ENCODE measurements at places on chromosomes 12 and 14.

DNA sequence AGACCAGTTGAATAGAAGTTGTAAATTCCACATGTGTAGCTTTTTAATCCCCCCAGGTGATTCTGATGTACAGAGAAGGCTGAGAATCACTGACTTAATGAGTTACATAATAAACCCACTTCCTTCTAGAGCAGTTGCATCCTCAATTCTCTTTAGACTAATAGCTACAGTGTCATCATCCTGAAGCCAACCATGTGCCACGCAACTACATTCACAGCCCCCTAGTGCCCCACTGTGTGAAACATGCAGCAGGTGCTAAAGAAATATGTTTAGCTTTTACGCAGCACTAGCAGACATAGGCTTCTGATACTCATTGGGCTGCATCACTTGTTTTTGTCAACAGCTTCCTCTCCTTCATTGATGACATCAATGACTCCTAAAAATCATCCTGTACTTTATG lies 1168.3 kb downstream of the BCL11B start:
- no peak for DNase-seq

DNA sequence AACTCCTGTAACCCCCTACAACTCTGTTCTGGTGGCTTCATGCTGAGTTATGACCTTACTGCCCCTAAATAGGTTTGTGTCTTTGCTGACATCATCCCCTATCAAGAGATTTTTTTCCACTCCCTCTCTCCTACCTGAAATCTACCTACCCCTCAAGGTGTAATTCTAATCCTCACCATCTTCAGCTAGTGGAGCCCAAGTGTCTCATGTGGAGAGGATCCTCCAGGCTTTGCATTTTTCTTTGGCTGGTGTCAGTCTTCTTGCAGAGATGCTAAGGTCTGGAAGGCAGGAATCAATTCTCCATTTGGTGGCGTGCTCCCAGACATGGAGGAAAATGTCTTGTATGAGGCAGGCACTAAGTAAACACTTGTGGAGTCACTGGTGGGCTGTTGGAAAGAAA lies 74.8 kb upstream of the PRMT8 start:
- DNase-seq, result no peak

DNA sequence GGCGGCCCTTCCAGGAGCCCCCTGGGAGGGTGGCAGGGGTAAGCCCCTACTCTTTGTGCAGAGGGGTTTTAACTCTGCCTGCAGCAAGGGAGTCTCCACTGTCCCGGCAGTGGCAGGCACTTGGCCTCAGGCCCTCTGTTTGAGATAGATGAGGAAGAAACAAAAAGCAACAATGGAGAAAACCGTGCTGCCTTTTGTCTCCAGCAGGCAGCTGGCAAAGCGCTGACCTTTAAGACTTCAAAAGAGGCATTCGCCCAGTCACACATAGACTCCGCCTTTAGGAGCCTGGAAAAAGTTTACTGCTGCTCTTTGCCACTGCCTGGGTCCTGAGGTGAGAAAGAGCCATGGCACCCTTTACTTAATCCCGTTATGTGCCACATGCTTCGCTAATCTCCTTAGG lies 158.2 kb upstream of the NTF3 start:
- DNase-seq, result no peak

- no peak for DNase-seq
Measured at GRCh38 chr14:74135426-74135825, 50.7 kb downstream of the LIN52 start.

- no peak for DNase-seq
Measured at GRCh38 chr12:51914034-51914923, 7.0 kb downstream of the ACVRL1 start.

GRCh38 chr12:53674977-53675700 lies 744 bp downstream of the ATP5MC2 start:
- no peak for DNase-seq

DNA sequence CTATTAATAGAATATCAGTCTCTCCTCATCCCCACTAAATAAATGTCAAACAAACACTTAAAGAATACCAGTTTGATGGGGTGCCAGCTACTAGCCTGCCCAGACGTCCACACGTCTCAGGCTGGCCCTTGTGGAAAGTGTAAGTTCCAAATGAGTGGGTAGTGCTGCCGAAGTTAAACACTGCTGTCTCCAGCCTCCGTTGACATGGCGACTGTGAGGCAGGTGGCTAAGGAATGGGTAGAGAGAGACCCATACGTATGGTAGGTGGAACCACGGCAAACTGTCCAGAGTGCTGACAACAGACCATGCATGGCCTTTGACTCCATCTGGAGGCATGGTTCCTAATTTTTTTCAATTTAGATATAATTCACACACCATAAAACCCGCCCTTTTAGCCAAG lies 37.9 kb downstream of the PITPNM2 start:
- no peak for DNase-seq

- DNase-seq, result no peak
Measured at GRCh38 chr14:70822530-70823185, 13.3 kb upstream of the MAP3K9 start.

GRCh38 chr12:123083661-123084571 lies 67.0 kb downstream of the PITPNM2 start:
- no peak for DNase-seq

GRCh38 chr14:95993768-95994592 lies 45.2 kb upstream of the C14orf132 start:
- DNase-seq, result no peak

- no peak for DNase-seq
Measured at GRCh38 chr12:95789126-95790032, 1.2 kb downstream of the NTN4 start.

GRCh38 chr12:116564080-116564479 lies 4.9 kb downstream of the MAP1LC3B2 start:
- DNase-seq, result no peak

DNA sequence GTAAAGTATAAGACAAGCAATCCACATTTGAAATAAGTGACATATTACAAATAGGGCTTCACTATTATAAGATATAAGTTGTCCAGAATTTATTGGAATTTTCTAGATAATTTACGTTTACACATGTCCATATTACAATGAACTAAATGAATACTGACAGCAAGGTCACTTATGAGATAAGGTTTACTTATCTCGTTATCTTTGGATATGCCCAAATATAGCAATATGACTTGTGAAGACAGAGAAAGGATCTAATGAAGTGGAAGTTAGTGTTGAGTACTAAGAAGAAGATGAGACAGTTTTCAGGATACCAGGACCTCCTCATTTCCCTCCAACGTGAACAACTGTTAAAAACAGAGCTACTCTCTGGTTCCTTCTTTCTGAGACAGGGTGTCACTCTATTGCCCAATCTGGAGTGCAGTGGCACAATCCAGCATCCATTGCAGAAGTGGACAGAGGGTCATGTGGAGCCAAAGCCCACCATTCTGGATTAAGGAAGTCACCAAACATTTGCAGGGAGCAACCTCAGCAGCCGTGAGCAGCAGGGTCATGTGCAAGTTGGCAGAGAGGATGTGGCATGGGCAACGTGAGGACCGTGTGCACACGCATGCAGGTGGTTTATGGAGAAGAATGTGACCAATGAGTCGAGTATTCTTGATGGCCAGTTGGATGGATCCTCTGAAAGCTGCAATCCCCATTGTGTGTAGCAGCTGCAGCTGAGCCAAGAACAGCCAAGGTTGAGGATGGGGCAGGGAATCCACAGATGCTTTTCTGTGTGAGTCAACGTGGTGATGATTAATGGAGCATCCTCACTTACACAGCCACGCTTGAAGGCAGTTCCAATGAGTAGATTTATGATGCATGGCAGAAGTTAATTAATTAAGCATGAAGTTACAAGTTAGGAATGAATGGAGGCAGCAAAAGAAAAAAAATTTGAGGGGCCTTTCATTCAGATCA lies 111.0 kb downstream of the BICD1 start:
- DNase-seq, result no peak

DNA sequence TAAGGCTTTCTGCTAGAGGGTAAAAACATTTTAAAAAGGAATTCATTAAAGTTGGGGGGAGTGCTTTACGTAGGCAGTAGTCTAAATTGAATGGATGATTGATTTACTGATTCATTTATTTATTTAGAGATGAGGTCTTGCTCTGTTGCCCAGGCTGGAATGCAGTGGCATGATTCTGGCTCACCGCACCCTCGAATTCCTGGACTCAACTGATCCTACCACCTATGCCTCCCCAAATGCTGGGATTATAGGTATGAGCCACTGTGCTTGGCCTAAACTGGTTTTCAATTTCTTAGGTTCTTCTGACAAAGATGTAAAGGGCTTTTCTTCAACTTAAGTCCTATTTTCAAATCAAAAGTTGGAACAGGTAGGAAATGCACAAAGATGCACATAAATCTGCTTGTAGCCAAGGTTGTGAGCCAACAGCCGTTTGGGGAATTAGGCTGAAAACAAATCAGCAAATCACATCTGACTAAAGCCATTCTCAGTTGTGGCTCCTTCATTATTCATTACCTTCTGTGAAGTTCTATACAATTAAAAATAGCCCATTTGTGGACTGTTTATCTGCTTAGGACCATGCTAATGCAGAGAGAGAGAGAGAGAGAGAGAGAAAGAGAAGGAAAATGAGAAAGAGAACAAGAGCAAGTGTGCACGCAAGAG lies 218.0 kb downstream of the PPM1H start:
- DNase-seq, result no peak

DNA sequence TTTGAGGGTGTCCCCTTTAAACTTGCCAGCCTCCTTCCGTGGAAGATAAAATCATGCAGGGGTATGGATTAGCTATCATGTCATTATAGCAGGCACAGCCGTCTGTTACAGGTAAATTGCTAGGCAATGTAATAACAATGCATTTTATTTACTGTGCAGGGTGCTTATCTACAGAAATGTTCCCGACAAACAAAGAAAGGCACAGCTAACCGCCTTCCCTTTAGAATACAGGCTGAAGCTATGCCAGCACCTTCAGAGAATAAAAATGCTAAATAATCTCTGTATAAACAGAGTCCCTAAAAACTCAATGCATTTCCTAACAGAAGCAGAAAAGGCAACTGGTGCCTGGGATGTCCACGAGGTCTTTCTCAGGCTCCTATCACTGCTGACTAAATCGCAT lies 239.2 kb downstream of the SPTSSA start:
- no peak for DNase-seq

DNA sequence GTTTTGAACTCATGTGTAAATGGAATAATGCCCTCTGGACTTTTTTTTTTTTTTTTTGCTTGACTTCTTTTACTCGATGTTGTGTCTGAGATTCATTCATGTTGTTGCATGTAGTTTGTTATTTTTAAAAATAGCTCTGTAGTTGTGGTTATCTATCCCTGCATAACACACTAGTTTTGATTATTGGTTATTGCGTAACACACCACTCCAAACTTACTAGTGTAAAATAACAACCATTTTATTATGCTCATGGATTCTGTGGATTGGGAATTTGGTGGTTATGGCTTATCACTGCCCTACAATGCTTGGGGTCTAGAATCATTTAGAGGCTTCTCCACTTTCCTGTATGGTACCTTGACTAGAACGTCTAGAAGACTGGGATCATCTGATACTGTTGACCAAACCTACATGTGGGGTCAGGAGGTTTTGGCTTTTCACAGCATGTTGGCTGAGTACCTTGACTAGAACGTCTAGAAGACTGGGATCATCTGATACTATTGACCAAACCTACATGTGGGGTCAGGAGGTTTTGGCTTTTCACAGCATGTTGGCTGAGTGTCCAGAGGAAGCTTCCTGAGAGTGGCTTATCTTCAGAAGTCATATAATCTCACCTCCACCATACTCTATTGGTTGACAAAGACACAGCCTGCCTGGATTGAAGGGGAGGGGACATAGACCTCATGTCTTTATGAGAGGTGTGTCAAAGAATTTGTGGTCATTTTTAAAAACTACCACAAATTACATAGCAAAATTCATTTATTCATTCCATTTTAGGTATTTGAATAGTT lies 11.6 kb downstream of the VRK1 start:
- DNase-seq, result no peak

GRCh38 chr14:71314717-71315116 lies 407.5 kb downstream of the PCNX1 start:
- no peak for DNase-seq

- no peak for DNase-seq
Measured at GRCh38 chr14:53778263-53778662, 178.4 kb downstream of the BMP4 start.

DNA sequence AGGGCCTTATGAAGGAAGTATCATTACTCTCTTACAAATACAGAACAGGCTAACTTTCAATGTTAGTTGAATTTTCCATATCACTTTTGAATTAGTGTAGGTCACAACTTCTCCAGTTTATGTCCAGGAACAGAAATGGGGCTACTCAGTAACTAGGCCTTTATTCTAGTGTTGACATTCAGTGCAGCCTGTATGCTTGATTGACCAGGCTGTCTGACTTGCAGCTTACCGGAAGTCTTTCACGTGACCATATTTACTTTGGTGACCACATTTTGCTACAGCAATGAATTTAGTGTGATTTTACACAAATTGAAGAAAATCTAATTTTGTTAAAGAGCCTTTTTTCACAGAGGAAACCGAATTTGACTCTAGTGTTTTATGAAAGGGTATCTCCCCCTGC lies 12.4 kb downstream of the MTERF2 start:
- no peak for DNase-seq

GRCh38 chr12:89821896-89822295 lies 113.3 kb upstream of the ATP2B1 start:
- DNase-seq, result no peak

GRCh38 chr14:55869397-55870049 lies 248.7 kb upstream of the PELI2 start:
- DNase-seq, result no peak

DNA sequence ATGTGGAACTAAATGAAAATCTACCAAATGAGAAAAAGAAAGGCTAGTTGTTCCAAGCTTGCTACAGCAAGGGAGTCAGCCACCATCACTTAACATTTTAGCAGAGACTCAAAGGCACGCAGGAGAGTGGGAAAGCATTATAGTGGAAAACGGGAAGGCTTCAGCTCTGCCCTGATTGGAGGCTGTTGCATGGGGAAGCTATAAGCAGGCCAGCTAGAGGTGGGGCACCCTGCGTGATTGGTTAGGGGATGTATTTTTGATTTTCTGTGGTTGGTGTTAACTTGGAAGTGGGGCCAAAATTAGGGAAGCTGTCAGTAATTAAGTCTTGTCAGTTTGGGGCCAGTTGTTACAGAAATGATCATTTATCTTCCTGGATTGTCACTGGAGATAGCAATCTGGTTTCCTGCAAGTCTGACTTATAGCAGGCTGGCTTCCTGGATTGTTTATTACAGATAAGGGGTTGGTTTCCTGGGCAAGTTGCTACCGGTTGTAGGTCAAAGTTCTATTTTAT lies 93.9 kb downstream of the FAR2 start:
- no peak for DNase-seq

All from stimulated activated CD4-positive, alpha-beta T cell treated with anti-CD3 and anti-CD28 coated beads, Interleukin-12 subunit alpha, Interleukin-12 subunit beta, amount 100 ng/mL, for 48 hours (primary cell).